ENCODE measurements at places on chromosomes 1 and 21.

DNA sequence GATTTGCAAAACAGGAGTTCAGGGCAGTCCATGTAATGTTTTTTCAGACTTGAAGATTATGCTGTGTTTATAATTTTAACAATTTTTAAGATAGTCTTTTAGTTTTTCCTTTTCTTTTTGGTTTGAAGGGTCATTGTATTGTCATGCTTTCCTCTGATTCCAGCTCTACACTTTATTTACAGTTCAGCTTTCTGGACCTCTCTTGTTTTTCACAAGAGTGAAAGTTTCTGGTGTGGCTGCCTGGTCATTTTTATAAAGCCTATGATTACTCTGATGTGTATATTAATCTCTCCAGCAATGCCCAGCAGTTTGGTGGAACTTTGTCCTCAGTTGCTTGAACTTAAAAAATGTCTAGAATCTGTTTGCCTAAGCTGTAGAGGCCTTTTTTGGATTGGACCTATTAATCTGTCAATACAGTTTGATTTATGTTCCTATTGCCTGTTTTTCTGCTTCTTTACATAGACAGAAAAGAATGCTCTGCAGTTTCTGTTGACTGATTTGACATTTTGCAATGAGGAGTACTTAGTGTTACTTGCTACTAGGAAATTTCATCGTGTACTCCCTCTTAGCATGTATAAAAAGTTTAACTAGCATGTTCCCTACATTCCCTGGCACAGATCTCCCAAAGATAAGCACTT, 52.2 kb downstream of the XCL2 start:
- no peak for DNase-seq

DNA sequence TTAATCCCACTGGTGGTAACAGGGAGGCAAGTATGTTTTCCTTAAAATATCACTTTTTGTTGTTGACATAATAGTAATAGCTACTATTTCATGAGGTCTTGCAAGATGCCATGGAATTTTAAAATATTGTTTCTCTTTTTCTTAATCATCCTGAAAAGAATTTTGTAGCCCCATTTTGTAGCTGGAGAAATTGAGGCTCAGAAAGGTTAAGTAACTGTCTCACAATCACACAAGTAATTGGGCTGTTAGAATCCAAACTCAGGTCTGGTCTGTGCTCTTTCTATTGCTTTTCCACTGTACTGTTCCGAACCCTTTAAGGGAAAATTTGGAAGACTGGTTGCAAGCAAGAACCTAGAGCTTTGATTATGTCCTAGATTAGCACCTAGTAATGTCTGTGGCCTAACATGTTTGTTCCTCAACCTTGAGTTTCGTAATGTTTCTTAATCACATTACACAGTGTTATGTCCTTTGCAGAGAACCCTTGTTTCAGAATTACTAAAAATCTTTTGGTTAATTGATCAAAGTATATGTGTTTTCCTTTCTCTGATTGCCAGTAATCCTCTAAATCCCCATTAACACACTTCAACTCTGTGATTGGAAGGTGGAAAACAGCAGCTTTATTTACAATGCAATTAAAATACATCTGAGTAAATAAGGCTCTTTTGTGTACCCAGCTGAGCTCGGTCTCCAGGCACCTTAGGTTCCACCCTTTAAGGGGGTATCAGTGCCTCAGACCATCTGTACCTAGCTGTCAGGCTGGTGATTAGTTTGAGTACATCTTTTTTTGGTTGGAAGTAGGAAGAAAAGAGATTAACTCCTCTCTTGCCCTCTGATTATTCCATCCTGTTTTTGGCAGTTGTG, 10.4 kb downstream of the LRRC42 start:
- no peak for DNase-seq

- no peak for DNase-seq
These were observed 630 bp upstream of the LHX9 start for GRCh38 chr1:197916500-197916983.

DNA sequence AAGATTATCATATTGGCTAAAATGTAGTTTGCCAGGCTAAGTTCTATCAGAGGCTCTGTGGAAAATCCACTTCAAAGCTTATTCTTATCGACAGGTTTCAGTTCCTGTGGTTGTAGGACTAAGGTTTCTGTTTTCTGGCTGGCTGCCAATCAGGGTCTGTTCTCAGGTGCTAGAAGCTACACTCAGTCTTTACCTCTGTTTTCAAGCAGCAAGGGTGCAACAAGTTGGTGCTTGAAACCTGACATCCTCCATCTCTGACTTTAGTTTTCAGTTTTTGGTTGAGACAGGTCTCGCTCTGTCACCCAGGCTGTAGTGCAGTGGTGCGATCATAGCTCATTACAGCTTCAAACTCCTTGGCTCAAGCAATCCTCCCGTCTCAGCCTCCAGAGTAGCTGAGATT, 15.3 kb upstream of the TMCO2 start:
- DNase-seq = peak; percentile 75

GRCh38 chr1:26156285-26157038, 2.4 kb upstream of the FAM110D start:
- DNase-seq = peak; percentile 63

- no peak for DNase-seq
These were observed 121.1 kb upstream of the DUSP10 start for GRCh38 chr1:221862971-221863370.
